NCI-H187 (cell line): ENCODE measurements at places on chromosomes 7 and 10.

- no peak for DNase-seq
These were observed 8.7 kb upstream of the ING3 start for GRCh38 chr7:120941856-120942255.

DNA sequence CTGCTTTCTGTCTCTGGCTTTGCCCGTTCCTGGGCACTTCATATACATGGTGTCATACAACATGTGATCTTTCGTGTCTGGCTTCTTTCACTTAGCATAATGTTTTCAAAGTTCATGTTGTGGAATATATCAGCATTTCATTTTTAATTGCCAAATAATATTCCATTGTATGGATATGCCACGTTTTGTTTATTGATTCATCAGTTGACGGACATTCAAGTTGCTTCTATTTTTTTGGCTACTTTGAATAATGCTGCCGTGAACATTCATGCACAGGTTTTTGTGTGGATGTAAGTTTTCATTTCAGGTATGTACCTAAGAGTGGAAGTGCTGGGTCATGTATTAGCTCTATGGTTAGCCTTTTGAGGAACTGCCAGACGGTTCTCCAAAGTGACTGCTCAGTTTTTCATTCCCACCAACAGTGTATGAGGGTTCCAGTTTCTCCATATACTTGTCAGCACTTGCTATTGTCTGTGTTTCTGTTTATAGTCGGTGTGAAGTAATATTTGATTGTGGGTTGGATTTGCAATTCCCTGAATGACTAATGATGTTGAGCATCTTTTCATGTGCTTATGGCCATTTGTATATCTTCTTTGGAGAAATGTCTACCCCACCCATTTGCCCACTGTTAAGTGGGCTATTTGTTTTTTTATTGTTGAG lies 401.4 kb upstream of the GALNT17 start:
- no peak for DNase-seq

DNA sequence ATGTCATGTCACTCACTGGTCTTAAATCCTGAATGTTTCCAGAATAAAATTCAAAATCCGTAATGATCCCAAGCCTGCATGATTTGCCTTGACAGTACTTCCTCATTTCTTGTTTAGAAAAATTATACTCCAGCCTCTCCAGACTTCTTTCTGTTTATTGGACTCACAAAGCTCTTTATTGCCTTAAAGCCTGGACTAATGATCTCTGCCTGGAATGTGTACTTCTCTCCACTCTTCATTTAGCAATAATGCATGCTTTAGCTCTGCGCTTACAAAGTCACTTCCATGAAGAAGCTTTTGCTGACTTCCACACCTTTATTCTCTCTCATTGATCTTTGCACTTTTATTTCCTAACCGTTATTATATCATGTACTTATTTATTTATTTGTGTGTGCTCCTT lies 27.4 kb upstream of the SLC26A3 start:
- no peak for DNase-seq

DNA sequence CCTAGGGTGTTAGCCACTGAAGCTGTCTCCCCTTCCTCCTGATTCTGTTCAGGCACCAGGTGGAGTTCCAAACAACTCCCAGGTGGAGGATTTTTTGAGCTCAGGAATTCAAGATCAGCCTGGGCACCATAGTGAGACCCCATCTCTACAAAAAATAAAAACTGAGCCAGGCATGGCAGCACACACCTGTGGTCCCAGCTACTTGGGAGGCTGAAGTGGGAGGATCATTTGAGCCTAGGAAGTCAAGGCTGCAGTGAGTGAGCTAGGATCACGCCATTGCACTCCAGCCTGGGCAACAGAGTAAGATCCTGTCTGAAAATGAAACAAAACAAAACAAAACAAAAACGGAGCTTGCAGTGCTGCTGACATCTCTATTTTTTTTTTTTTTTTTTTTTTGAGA lies 128.8 kb upstream of the CALN1 start:
- no peak for DNase-seq
